Large intestine (tissue), 12 donors: ENCODE measurements at places on chromosomes 3 and 15. TPM values are rescaled to one million over a fixed set of nuclear protein-coding genes. Genes with fewer than 3 reads are reported as not detected.

- no peak overlapping the region for H3K27ac ChIP-seq
- H3K4me3 ChIP-seq: no peak overlapping the region
- H3K36me3 ChIP-seq: no peaks in the 10 kb centered on the region
- H3K4me1 ChIP-seq: peaks cover 12% of the 10 kb centered on the region
- H3K27me3 ChIP-seq: no peaks in the 10 kb centered on the region
- DNase-seq: no peak
These were observed 1.5 kb upstream of the ITIH3 start for GRCh38 chr3:52792961-52793695.

The IMPG2 gene
- 0.57 TPM for polyA plus RNA-seq

GRCh38 chr3:8871306-8871705, 92.0 kb downstream of the RAD18 start:
- no peaks in the 10 kb centered on the region for H3K27me3 ChIP-seq
- H3K27ac ChIP-seq: no peak overlapping the region
- DNase-seq: no peak

- H3K27me3 ChIP-seq: no peaks in the 10 kb centered on the region
- H3K36me3 ChIP-seq: no peaks in the 10 kb centered on the region
- no peaks in the 10 kb centered on the region for H3K4me1 ChIP-seq
These were observed 245.3 kb downstream of the MYRIP start for GRCh38 chr3:40054568-40055222.
